ENCODE measurements at places on chromosomes 6 and 20.

DNA sequence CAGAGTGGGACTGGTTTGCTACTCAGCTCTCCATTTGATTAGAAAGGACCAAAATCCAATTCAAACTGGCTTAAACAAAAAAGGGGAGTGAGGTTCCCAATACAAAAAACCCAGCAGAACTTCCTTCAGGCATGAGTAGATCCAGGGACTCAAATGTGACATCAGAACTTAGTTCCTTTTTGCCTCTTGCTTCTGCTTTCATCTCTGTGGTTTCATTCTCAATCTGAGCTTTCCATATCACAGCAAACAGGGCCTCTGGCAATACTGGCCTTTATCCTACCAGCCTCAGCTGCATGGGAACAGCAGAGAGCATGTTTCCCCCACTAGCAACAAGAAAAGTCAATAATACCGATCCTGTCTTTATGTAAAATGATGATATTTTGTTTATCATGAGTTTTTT lies 28.6 kb upstream of the PRELID3B start:
- H3K4me3 ChIP-seq: no peak overlapping the region
- no peak overlapping the region for H3K27ac ChIP-seq
- H3K27me3 ChIP-seq: peaks cover 8% of the 10 kb centered on the region
- H3K36me3 ChIP-seq: no peaks in the 10 kb centered on the region

GRCh38 chr6:7647504-7647903 lies 57.5 kb downstream of the SNRNP48 start:
- peaks cover 7% of the 10 kb centered on the region for H3K27me3 ChIP-seq
- H3K4me3 ChIP-seq: no peak overlapping the region

- DNase-seq: no peak
- peaks cover 51% of the 10 kb centered on the region for H3K4me1 ChIP-seq
- no peaks in the 10 kb centered on the region for H3K27me3 ChIP-seq
- peak overlapping the region; percentile 48 for H3K27ac ChIP-seq
These were observed 238.2 kb upstream of the ZNF217 start for GRCh38 chr20:53831812-53832211.

DNA sequence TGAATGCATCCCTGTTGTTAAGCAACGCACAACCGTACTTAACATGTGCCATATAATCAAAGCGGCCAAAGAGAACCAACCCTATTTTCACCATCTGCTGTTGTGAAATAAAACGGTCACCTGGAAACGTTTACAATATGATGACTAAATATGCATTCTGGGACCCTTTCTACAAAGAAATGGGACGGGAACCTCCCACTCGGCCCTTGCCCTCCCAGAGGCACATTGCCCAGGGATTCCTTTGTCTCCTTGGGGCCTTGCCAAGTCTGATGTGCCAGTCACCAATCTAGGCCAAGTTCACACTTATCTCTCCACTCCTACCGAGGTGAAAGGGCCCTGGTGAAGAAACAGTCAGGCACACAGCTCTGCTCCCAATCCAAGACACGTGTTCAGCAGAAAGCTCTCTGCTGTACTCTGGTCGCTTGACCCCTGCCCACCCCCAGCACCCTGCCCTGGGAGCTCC lies 427.4 kb upstream of the JARID2 start:
- no peak for DNase-seq
- H3K4me3 ChIP-seq: no peak overlapping the region
- H3K27me3 ChIP-seq: no peaks in the 10 kb centered on the region
- H3K36me3 ChIP-seq: no peaks in the 10 kb centered on the region
- H3K27ac ChIP-seq: no peak overlapping the region

DNA sequence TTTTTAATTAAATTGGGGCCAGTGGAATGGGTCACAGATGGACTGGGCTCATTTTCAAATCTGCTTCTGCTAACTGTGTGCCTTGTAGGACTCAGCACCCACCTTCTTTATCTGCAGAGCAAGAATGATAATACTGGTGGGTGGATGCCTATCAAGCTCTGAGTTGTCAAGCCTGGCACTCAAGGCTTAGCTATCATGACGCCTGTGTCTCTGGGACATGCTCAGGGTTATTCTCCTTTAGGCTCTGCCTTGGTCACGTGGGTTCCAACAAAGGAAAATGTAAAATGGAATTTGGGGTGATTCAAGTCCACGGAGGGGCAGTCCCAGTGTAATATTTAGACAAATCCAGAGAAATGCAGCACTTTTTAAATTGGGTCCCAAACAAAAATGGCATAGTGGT lies 202.3 kb downstream of the TSHZ2 start:
- no peak overlapping the region for H3K4me3 ChIP-seq
- no peaks in the 10 kb centered on the region for H3K36me3 ChIP-seq
- no peaks in the 10 kb centered on the region for H3K4me1 ChIP-seq
- H3K27me3 ChIP-seq: peaks cover 5% of the 10 kb centered on the region
- no peak overlapping the region for H3K27ac ChIP-seq

- no peak for DNase-seq
- no peak overlapping the region for H3K4me3 ChIP-seq
- H3K4me1 ChIP-seq: peaks cover 24% of the 10 kb centered on the region
- no peaks in the 10 kb centered on the region for H3K36me3 ChIP-seq
- H3K27me3 ChIP-seq: no peaks in the 10 kb centered on the region
These were observed 29.2 kb downstream of the AFDN start for GRCh38 chr6:167855825-167856425.

- H3K4me1 ChIP-seq: peaks cover 14% of the 10 kb centered on the region
- peaks cover 21% of the 10 kb centered on the region for H3K36me3 ChIP-seq
- no peak overlapping the region for H3K27ac ChIP-seq
- H3K4me3 ChIP-seq: no peak overlapping the region
- no peak for DNase-seq
- H3K27me3 ChIP-seq: no peaks in the 10 kb centered on the region
These were observed 46.4 kb downstream of the SPATA2 start for GRCh38 chr20:49868964-49869363.

GRCh38 chr6:89260310-89260709 lies 43.2 kb upstream of the GABRR1 start:
- no peak overlapping the region for H3K27ac ChIP-seq
- peaks cover 7% of the 10 kb centered on the region for H3K4me1 ChIP-seq
- H3K36me3 ChIP-seq: no peaks in the 10 kb centered on the region
- H3K27me3 ChIP-seq: no peaks in the 10 kb centered on the region
- DNase-seq: no peak
- no peak overlapping the region for H3K4me3 ChIP-seq

- no peak for DNase-seq
- H3K27me3 ChIP-seq: no peaks in the 10 kb centered on the region
- H3K4me1 ChIP-seq: no peaks in the 10 kb centered on the region
- H3K36me3 ChIP-seq: no peaks in the 10 kb centered on the region
- no peak overlapping the region for H3K27ac ChIP-seq
- no peak overlapping the region for H3K4me3 ChIP-seq
These were observed 143.4 kb downstream of the ADGRB3 start for GRCh38 chr6:68778356-68779020.

- H3K4me3 ChIP-seq: no peak overlapping the region
- H3K27ac ChIP-seq: peak overlapping the region; percentile 38
- H3K4me1 ChIP-seq: peaks cover 8% of the 10 kb centered on the region
- no peak for DNase-seq
These were observed 77.6 kb downstream of the ZMYND8 start for GRCh38 chr20:47278907-47279348.

- no peaks in the 10 kb centered on the region for H3K36me3 ChIP-seq
- no peak overlapping the region for H3K27ac ChIP-seq
- no peak overlapping the region for H3K4me3 ChIP-seq
- H3K27me3 ChIP-seq: no peaks in the 10 kb centered on the region
- no peak for DNase-seq
These were observed 503.3 kb upstream of the PTCHD4 start for GRCh38 chr6:48614326-48614725.

DNA sequence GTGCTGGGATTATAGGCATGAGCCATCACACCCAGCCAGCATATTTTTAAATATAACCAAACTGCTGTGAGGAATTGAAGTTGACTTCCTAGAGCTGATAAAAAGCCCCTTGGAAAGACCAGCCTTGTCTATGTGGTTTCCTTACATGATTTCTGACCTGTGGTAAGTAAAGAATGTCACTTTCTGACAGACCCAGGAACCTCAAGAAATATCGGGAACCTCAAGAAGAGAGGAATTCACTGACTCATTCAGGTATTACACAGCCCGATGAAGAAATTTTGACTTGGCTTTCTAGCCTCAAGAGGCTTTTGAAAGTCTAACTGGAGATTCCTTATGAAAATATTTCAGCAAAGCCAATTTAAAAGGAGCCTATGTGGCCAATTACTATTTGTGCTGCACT lies 71.8 kb downstream of the FOXF2 start:
- no peaks in the 10 kb centered on the region for H3K4me1 ChIP-seq
- no peak overlapping the region for H3K4me3 ChIP-seq
- DNase-seq: no peak
- no peak overlapping the region for H3K27ac ChIP-seq

GRCh38 chr20:53847837-53848170 lies 222.6 kb downstream of the BCAS1 start:
- peak overlapping the region; percentile 76 for H3K4me3 ChIP-seq
- H3K4me1 ChIP-seq: peaks cover 38% of the 10 kb centered on the region
- no peaks in the 10 kb centered on the region for H3K27me3 ChIP-seq
- H3K36me3 ChIP-seq: no peaks in the 10 kb centered on the region

- no peak overlapping the region for H3K4me3 ChIP-seq
- no peaks in the 10 kb centered on the region for H3K36me3 ChIP-seq
- H3K27ac ChIP-seq: no peak overlapping the region
- DNase-seq: no peak
- peaks cover 10% of the 10 kb centered on the region for H3K27me3 ChIP-seq
- no peaks in the 10 kb centered on the region for H3K4me1 ChIP-seq
These were observed 741.9 kb upstream of the MARCKS start for GRCh38 chr6:113115196-113115595.

DNA sequence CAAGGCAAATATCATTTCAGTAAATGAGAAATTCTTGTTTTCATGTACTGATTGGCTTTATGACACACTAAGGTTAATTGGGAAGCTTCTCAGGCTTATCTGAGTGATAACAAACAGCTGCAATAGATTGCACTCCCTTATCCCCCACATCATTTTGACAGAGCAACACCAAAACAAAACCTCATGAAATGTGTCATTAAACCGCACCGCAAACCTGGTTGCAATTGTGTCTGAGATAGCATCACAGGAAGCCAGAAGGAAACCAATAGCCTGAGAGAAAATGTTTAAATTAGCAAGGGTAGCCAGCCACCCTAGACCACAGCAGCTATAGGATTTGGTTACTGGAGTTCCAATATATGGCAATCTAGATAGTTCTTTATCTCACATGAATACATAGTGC lies 31.6 kb upstream of the LAMA4 start:
- no peak for DNase-seq
- H3K4me3 ChIP-seq: no peak overlapping the region
- no peak overlapping the region for H3K27ac ChIP-seq
- H3K27me3 ChIP-seq: peaks cover 4% of the 10 kb centered on the region

GRCh38 chr20:54067606-54068174 lies 2.7 kb downstream of the BCAS1 start:
- no peaks in the 10 kb centered on the region for H3K27me3 ChIP-seq
- H3K4me1 ChIP-seq: peaks cover 25% of the 10 kb centered on the region
- H3K27ac ChIP-seq: no peak overlapping the region
- H3K4me3 ChIP-seq: no peak overlapping the region
- no peak for DNase-seq
- H3K36me3 ChIP-seq: no peaks in the 10 kb centered on the region

DNA sequence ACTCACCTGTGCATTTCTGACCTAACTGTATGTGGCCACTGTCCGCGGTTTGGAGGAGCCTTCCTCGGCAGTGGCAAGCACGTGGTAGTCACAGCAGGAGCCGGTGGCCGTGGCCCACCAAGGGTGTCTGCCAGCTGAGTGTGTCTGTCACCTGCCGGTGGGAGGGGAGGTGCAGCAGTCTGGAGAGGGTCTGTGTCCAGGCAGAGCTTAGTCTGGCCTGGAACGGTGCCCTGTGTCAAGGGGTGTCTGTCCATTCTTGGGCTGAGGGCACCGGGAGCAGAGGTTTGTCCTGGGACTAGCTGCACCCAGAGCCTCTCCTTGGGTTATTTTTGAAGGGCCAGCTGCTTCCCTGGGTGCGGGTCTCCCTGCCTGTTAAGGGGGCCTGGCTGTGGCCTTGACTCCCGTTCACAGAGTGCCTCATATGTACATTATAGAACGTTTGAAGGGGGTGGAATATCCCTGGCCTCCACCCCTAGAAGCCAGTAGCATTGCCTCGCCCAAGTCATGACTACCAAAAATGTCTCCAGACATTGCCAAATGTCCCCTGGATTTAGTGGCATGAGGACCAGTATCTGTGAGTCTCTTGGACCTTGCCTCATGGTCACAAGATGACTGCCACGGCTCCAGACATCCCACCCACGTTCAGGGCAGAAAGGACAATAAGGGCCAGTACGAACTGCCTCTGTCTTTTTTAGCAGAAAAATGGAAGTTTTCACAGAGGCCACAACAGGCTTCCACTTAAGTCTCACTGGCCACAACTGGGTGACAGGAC lies 5.2 kb downstream of the RBM38 start:
- peak overlapping the region; percentile 98 for H3K27ac ChIP-seq
- H3K4me3 ChIP-seq: no peak overlapping the region
- peaks cover 41% of the 10 kb centered on the region for H3K36me3 ChIP-seq

- no peak overlapping the region for H3K4me3 ChIP-seq
- H3K36me3 ChIP-seq: peaks cover 15% of the 10 kb centered on the region
- peaks cover 27% of the 10 kb centered on the region for H3K4me1 ChIP-seq
- H3K27ac ChIP-seq: no peak overlapping the region
These were observed 19.1 kb downstream of the ZMYND8 start for GRCh38 chr20:47337413-47337812.

GRCh38 chr6:138640028-138640427 lies 133.5 kb upstream of the CCDC28A start:
- H3K4me3 ChIP-seq: no peak overlapping the region
- H3K36me3 ChIP-seq: no peaks in the 10 kb centered on the region
- H3K27me3 ChIP-seq: peaks cover 2% of the 10 kb centered on the region
- no peaks in the 10 kb centered on the region for H3K4me1 ChIP-seq
- no peak overlapping the region for H3K27ac ChIP-seq

- no peak overlapping the region for H3K4me3 ChIP-seq
- H3K36me3 ChIP-seq: no peaks in the 10 kb centered on the region
- H3K27me3 ChIP-seq: no peaks in the 10 kb centered on the region
- DNase-seq: no peak
- no peak overlapping the region for H3K27ac ChIP-seq
These were observed 175.8 kb upstream of the GGTLC1 start for GRCh38 chr20:24164360-24164759.

DNA sequence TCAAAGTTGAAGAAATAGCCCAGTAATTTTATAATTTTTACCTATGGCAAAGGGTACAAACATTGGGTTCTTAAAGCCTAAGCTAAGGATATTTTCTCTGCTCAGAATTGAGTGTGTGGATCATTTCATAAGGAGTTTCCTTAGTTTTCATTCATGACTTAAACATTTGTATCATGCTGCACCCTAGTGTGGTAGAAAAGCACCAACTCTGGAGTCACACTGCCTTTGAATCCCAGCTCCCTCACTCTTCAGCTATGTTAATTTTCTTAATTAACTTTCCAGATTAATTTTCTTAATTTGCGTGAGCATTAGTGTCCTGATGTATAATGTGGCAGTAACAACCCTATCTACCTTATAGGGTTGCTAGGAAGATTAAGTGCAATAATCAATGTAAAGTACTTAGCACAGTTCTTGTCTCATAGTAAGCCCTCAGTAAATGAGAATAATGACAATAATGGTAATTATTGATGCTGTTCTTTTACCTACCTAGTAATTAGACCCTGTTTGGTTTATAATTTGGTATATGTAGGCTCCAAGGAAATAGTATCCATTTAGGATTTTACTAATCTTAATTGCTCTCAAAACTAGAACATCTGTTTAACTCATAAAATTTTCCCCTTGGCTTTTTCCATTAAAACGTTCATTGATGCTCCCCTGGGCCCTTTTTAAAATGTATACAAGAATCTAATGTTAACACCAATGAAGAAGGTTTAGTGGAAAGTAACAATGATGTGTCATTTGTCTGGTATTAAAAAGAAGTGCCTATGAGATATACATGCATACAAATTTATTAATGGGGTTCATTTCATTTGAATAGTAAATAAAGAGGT lies 31.6 kb downstream of the DSE start:
- H3K4me1 ChIP-seq: peaks cover 24% of the 10 kb centered on the region
- no peaks in the 10 kb centered on the region for H3K27me3 ChIP-seq
- no peak overlapping the region for H3K27ac ChIP-seq
- no peak overlapping the region for H3K4me3 ChIP-seq
- H3K36me3 ChIP-seq: peaks cover 5% of the 10 kb centered on the region
